NCI-H82 (cell line): ENCODE measurements at places on chromosomes 1 and 21.

DNA sequence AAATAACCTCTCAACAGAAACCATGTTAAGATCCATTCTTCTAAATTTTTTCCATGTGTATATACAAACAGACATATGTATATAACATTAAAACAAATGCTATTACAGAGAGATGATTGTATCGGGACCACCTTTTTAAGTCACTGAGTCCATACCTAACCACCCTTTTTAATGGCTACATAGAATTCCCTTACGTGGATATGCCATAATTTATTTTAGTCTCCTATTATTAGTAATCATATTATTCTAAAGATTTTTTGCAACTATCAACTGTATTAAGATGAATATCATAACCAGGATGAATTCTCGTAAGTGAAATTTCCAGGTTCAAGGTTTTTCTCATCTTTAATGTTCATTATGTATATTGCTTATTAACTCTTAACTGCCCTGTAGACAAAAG is 259.7 kb downstream of the HHAT start:
- no peak for DNase-seq

- DNase-seq = no peak
Observed at GRCh38 chr1:186550832-186551231, 89.9 kb upstream of the PDC start.

DNA sequence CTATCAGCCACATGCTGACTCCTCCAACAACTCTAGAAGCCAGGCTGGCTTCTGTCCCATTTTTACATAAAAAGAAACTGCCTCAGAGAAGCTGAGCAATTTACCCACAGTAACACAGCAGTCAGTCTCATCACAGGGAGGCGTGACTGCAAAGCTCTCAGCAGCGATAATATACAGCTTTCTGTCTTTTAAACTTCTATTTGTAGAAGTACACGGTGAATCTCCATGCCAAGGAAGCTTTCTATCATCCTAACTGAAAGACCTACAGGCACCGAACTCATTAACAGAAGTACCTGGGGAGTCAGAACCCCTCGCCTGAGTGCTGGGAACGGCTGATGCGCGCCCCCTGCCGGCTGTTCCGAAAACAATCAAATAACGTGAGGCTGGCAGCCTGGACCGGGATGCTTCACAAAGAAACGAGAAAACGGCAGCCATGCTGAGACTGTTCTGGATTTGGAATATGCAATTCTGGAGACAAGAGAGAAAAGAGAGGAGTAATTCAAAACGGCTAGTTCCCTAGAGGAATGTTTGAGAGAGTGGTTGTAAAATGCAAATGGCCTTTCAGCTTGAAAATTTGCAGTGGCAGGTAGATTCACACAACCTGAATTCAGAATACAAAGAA is 43.5 kb upstream of the RAB4A start:
- DNase-seq = peak; percentile 95

- no peak for DNase-seq
Observed at GRCh38 chr1:6476483-6476882, 10.5 kb upstream of the TNFRSF25 start.

DNA sequence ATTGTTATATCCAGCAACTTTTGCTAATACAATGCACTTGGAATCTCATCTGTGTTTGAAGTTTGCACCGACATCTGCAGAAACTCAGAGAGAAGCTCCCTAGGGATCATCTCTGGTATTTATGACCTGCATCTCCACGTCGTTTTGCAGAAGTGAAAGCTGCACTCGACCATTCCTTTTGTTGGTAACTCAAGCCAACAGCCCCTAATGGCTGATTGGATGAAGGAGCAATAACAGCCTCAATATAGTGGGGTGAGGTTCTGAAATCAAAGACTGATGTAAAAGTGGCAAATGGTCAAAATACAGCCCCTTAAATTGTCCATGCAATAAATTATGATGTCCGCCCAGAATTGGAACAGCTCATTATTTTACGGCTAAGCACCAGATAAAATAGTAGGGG is 344.2 kb upstream of the KAZN start:
- DNase-seq = no peak

- no peak for DNase-seq
Observed at GRCh38 chr1:27138368-27138767, 16.6 kb downstream of the SLC9A1 start.

DNA sequence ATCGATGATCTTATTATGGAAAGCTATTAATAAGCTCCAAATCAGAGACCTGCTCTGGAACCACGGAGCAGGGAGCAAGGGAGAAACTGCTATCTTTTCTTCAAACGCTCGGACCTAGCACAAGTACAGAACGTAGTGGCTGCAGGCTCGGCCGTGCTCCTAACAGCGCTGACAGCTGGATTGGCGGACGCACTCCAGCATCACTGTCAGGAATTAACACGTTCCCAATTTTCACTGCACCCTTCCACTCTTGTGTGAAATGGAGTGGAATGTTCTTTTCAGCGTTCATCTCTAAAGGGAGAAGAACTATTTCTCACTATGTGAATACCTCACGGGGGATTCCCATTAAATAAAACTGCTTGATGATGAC is 106.9 kb downstream of the ZNF281 start:
- DNase-seq = peak; percentile 30

DNA sequence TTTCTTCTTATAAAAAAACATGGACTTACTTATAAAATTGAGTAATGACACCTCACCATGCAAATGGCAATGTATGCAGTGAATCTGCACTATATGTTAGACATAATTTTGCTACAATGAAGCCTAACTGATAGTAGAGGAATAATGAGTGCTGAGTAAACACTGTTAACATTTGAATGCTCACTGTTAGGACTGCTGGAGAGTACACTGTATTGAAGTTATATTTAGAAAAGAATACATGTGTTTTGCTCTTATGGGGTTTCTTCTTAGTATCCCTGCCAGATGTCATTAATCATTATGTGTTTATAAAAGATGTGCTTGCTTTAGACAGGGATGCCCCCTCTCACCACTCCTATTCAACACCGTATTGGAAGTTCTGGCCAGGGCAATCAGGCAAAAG is 111.1 kb upstream of the ZP4 start:
- DNase-seq = no peak

GRCh38 chr1:155940993-155941844 is at the start of gene RXFP4:
TSS of gene RXFP4 (plus strand) at chr1:155941638. CDS start at chr1:155941710, 72 bp downstream.
- peak; percentile 30 for DNase-seq

DNA sequence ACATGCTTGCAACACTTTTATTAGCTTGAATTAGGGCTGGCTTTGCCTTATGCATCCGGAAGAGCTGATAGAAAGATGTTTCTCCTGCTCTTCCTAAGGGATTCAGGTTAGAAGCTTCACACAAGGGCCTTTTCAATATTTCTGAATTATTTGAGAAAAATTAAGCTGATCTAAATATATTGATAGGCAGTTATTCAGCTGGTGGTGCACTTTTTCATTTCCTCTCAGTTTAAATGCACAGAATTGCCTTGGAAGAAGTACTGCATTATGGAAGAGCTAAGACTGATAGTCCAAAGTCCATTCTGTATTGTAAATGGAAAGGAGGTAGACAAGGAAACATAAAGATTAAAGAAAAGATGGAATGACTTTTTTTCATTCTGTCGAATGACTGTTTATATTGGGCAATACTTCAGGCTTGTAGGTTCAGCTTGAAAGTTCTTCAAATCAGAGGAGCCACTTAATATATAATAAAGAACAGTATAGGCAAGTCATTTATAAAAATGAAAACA is 398.4 kb upstream of the B3GALT2 start:
- no peak for DNase-seq

- no peak for DNase-seq
Observed at GRCh38 chr1:11570821-11571380, 83.3 kb downstream of the FBXO2 start.

- DNase-seq = no peak
Observed at GRCh38 chr1:218346391-218347204, 1.5 kb downstream of the TGFB2 start.

DNA sequence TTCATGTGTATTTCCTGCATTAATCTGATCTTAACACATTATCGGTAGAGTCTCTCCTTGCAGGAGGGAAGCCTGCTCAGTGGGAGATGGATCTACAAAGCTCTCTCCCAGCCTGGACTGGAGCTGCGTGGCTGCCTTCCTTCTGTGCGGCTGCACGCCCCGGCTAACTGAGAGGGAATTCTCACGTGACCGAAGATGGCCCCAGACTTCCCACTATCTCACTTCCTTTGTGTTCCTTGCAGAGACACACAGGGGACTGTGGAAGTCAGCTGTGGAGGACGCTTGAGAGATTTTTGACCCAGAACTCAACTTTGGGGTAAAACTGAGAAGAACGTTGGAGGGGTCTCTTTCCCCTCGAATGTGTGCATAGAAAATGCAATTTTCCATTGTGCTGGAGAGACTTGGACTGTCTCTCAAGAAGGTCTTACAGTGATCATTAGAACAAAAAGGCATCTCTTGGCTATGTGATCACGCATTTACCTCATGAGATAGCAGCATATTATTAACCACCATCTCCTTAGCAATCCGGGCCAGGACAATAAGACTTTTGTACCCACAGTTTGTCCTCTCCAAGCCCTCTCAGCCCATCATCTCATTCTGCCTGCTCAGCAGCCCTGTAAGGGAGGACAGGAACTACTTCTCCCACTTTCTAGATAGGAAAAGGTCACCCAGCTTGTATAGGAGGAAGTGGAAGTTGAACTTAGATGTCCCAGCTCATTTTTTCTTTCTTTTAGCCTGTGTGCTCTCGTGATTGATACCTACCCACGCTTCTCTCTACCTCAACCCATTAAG is 49.3 kb upstream of the TARBP1 start:
- no peak for DNase-seq

DNA sequence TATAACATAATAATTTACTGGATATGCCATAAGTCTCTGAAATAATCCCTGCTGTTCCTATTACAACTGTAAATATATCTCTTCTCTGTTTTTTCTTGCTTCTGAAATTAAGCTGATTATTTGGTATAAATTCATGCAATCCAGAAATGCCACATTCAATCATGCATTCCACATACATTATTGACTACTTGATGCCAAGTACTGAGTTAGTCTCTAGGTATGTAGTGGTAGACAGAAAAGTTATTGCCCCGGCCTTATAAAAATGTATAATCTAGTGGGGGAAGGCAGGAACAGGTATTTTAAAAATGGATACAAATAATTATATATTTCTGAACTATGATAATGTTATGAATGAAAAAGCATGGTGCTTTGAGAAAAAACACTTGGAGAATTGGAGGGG is 338.6 kb upstream of the SNX7 start:
- DNase-seq = no peak

- DNase-seq = no peak
Observed at GRCh38 chr21:26512664-26513063, 60.4 kb downstream of the CYYR1 start.

GRCh38 chr21:38383411-38384237 is 114.7 kb downstream of the ERG start:
- no peak for DNase-seq

- no peak for DNase-seq
Observed at GRCh38 chr1:67752306-67752705, 67.3 kb downstream of the GADD45A start.

DNA sequence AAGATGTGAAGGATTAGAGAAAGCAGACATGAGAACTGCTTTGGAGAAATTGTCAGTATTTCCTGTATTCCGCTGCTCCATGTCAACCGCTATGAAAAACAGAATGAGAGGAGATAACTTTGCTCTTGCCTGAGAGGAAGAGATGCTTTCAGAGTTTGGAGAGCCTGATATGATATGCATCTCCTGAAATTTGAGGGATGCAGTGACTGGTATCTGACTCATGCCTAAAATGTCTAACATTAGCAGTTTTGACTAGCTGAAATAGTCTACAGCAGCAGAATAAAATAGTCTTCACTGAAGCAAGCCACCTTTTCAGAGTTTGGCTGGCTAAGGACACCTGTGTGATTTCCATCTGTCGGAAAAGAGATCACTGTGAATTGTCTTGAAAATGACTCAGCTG is 165.8 kb upstream of the LRRC7 start:
- no peak for DNase-seq

GRCh38 chr1:214830941-214831340 is 227.9 kb downstream of the CENPF start:
- DNase-seq = peak; percentile 17

GRCh38 chr1:160169553-160170399 is 18.4 kb downstream of the ATP1A4 start:
- no peak for DNase-seq

DNA sequence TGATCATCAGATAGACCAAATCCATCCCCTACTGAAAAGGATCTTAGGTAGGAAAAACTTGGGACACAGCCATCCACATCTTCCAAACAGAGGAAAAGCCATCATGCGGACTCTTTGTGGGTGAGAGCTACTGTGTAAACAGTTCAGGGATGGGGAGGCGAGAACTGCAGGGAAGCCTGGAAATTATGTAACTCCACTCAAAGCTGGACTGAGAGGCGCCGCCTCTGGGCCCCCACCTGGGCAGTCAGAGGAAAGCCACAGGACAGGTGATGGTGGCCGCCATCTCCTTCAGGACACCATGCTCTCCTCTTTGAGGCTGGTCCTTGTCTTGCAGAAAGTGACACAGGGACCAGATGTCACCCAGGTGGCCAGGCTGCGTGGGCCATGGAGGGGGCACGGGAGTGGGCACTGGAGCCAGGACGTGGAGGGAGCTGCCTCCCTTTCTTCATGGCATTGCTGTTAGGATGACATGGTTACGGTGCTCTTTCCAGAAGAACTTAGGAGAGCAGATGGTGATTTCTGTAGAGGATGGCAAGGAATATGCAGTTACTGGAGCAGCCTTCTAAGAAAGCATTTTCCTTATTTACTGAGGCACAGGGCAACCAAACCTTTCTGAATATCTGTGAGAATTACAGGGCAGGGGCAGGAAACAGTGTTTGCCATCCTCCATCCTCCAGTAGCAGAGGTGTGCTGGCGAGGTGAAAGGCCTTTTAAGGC is 32.0 kb upstream of the TDRD10 start:
- no peak for DNase-seq

DNA sequence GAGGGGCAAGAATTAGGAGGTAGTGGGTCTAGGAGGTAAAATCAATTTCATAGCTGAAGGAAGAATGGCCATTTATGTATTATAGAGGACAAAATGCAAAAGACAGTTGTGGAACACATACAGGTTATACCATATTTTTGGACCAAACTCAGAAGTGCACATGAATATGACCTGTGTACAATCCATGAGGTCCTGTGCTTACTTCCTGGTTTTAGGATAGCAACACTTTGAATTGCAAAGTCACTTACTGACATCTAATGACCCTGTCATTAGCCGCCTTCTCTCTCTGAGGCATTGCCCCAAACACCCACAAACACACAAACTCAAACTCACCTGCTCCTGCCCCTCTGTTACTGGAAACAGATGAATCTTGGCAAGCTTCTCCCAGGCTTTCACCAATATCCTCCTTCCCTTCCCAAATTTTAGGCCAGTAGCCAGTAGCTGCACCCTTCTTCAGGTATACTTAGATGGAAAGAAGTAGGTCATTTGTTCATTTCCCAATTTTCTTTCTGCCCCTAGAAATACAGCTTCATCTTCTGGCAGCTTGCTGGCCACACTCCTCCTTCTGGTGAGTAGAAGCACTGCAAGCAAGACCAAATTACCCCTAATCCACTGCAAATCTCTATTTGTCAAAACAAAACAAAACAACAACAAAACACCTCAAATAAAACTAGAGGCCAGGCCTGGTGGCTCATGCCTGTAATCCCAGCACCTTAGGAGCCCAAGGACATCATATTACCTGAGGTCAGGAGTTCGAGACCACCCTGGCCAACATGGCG is 13.7 kb upstream of the RPL5 start:
- DNase-seq = peak; percentile 57
